ENCODE measurements at places on chromosomes 11 and 22.

- no peak for DNase-seq
Observed at GRCh38 chr11:118238421-118238820, 13.6 kb upstream of the JAML start.

DNA sequence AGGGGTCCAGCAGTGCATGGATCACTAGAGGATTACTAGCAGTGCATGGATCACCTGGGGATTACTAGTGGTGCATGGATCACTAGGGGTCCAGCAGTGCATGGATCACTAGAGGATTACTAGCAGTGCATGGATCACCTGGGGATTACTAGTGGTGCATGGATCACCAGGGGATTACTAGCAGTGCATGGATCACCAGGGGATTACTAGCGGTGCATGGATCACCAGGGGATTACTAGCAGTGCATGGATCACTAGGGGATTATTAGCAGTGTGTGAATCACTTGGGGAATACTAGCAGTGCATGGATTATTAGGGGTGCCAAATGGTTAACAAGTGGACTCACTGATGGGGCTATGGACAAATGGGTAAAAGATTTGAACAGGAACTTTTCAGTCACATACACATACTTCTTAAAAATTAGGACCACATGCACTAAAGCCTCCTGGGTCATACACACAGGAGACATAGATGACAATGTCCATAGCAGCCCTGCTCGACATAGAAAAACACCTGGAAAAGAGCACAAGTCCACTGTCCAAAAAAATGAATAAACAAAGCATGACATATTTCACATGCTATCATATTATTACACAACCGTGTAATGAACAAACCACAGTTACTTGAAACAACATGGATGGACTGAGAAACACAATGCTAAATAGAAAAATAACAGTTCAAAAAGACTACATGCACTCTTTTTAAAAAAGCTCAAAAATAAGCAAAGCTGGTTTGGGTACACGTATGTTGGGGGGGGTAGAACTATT, 109.8 kb downstream of the CD44 start:
- no peak for DNase-seq

GRCh38 chr11:77316733-77317342, 15.4 kb upstream of the GDPD4 start:
- DNase-seq, result no peak

GRCh38 chr11:37747121-37747520, 1149.1 kb upstream of the RAG2 start:
- no peak for DNase-seq

- DNase-seq, result no peak
Observed at GRCh38 chr22:28237112-28237511, 318.1 kb upstream of the PITPNB start.

- DNase-seq, result no peak
Observed at GRCh38 chr11:17905477-17905876, 107.4 kb downstream of the SERGEF start.

DNA sequence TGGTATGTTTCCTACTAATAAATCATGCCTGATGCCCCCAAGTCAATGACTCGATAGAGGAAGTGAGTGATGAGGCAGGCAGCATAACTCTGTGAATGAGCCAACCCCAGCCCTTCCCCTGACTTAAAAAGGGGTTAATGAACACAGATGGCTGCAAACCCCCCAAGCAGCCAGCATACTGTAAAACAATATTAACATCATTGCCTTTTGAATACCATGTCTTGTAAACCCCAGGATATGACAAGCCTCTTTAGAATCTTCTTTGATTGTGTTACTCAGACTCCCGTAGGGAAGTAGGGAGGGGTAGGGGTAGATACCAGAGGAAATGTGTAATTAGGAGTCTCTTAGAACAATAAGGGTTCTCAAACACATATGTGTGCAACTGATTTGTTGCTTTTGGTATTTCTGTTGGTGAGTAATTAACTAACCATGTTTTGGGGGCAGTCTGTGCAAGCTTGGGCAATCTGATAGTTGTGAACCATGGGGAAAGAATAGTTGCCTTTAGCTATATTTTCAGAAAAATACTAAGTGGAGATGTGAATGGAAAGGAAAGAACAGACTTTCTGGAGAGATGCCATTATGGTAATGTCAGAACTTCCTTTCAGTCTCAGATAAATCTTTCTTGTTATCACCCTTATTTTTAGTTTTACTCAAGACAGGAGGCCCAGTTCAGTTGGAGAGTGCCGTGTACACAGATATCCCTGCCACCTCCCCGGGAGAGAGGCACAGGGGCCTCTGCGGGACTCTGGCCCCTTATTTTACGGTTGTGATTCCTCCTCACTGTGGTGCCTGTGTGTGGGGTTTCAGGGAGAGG, 701.8 kb downstream of the NTM start:
- no peak for DNase-seq

DNA sequence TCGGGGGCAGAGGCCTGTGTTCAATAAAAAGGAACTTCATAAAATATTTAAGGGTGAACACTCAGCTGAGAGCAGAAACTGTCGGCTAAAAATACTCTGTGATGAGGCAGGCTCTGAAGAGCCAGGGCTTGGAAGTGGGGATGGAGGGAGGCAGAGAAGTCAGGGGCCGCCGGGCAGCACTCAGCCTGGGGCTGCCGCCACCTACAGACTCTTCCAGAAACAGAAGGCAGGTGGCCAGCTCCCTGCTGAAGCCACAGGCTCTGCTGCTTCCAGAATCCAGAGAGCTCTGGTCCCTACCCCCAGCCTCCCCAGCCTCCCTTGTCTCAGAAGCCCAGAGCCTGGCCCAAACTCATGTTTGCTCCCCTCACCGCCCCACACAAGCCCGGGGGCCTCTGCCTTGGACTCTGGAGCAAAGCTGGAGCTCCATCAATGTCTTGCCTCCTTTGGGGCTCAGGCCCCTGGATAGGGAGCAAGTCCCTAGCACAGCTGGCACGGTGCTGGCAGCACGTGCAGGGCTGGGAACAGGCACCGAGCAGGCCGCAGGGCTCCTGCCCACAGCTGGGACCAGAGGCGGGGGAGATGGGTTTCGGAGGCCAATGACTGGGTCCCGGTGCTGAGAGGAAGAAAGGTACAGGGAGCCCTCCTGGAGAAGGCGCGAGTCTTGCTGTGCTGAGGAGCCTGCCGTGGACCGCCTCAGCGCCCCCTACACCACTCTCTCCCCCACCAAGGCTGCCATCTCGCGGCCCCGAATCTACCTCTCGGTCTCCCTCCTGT, 8.2 kb downstream of the LRFN4 start:
- no peak for DNase-seq

All from CD4-positive, alpha-beta T cell treated with Interleukin-4 for 4 hours (primary cell).